Activated naive CD8-positive, alpha-beta T cell treated with anti-CD3 and anti-CD28 coated beads, Interleukin-2, amount 10 ng/mL, durations not matched to agents 7 days and 5 days (primary cell): ENCODE measurements at places on chromosomes 4 and X. TPM values are rescaled to one million over a fixed set of nuclear protein-coding genes. Genes with fewer than 3 reads are reported as not detected.

CSAG1 gene
- total RNA-seq: not detected

RASL11B gene
- 0.17 TPM for total RNA-seq

SMIM43 gene
- not detected for total RNA-seq

SSX4 gene
- not detected for total RNA-seq

TEX13C gene
- not detected for total RNA-seq

ANKRD50 gene
- 0.28 TPM for total RNA-seq

GPRASP3 gene
- 2.0 TPM for total RNA-seq

TRAPPC11 gene
- 34.6 TPM for total RNA-seq

LANCL3 gene
- 0.37 TPM for total RNA-seq

CCDC149 gene
- not detected for total RNA-seq

MYOZ2 gene
- not detected for total RNA-seq

PCDH11X gene
- not detected for total RNA-seq

TSPAN7 gene
- not detected for total RNA-seq

GPR82 gene
- 1.1 TPM for total RNA-seq

ANKRD37 gene
- 7.4 TPM for total RNA-seq

TRAPPC2 gene
- total RNA-seq: 33.0 TPM

CMC4 gene
- total RNA-seq: 7.5 TPM

DMRTC1B gene
- 0.36 TPM for total RNA-seq

FGFBP1 gene
- not detected for total RNA-seq

DRD5 gene
- total RNA-seq: not detected

CXCL10 gene
- not detected for total RNA-seq

MAGEA2 gene
- not detected for total RNA-seq

OTUD6A gene
- not detected for total RNA-seq

MXRA5 gene
- total RNA-seq: not detected

NLRP2B gene
- total RNA-seq: not detected

CFI gene
- total RNA-seq: not detected

PJA1 gene
- 22.4 TPM for total RNA-seq

SPANXN5 gene
- not detected for total RNA-seq

CT47B1 gene
- total RNA-seq: not detected

ADH6 gene
- not detected for total RNA-seq

FRMD7 gene
- total RNA-seq: not detected

ABLIM2 gene
- 2.5 TPM for total RNA-seq

IL2 gene
- 1.7 TPM for total RNA-seq

RAB41 gene
- not detected for total RNA-seq

OTUD4 gene
- 43.9 TPM for total RNA-seq

LRCH2 gene
- not detected for total RNA-seq

PCSK1N gene
- total RNA-seq: 0.68 TPM

ADH1C gene
- total RNA-seq: not detected

CCKAR gene
- total RNA-seq: not detected

MAOB gene
- not detected for total RNA-seq

ALAS2 gene
- total RNA-seq: not detected

UBQLN2 gene
- 47.9 TPM for total RNA-seq

SCRG1 gene
- total RNA-seq: not detected

BST1 gene
- total RNA-seq: 0.78 TPM

TLR10 gene
- 0.25 TPM for total RNA-seq

SPANXB1 gene
- total RNA-seq: not detected

GSX2 gene
- total RNA-seq: not detected

DMRTC1 gene
- total RNA-seq: 0.28 TPM

UCP1 gene
- total RNA-seq: not detected

SMAD1 gene
- 0.25 TPM for total RNA-seq

TMEM255A gene
- 0.14 TPM for total RNA-seq

OPHN1 gene
- total RNA-seq: 0.09 TPM

PAGE5 gene
- 0.85 TPM for total RNA-seq

IL21 gene
- total RNA-seq: not detected

HAND2 gene
- not detected for total RNA-seq

USP17L13 gene
- not detected for total RNA-seq

AKAP4 gene
- not detected for total RNA-seq
